ENCODE measurements at places on chromosomes 3 and 15. TPM values are rescaled to one million over a fixed set of nuclear protein-coding genes. Genes with fewer than 3 reads are reported as not detected.

Gene OR4F15
- total RNA-seq: not detected

Gene FANCD2OS
- total RNA-seq: not detected

Gene OXTR
- 0.05 TPM for total RNA-seq

Gene GOLGA8R
- 3.9 TPM for total RNA-seq

Gene GPR15
- total RNA-seq: not detected

Gene ADAMTSL3
- total RNA-seq: 17.8 TPM

GRCh38 chr3:61899700-61900462, 338.5 kb downstream of the PTPRG start:
- DNase-seq: no peak

- DNase-seq: no peak
Measured at GRCh38 chr3:188286087-188286513, 132.1 kb downstream of the LPP start.

GRCh38 chr3:86175593-86176444, 815.1 kb downstream of the VGLL3 start:
- DNase-seq: no peak

DNA sequence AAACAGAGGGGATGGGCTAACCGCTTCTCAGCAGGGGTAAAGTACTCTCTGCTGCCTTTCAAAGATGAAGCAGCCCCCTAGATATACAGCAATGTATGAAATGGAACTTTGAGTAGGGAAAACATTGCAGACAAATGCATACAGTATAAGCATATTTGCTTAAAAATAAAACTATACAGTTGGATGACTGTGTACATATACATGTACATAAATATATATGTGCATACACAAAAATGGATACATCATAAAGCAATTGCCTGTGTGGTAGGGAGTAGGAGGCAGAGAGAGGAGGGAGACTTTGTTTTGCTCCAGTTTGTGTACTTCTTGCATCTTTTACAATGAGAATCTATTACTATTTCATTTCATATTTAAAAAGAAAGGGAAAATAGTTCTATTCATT, 28.4 kb downstream of the NSMCE3 start:
- no peak for DNase-seq

DNA sequence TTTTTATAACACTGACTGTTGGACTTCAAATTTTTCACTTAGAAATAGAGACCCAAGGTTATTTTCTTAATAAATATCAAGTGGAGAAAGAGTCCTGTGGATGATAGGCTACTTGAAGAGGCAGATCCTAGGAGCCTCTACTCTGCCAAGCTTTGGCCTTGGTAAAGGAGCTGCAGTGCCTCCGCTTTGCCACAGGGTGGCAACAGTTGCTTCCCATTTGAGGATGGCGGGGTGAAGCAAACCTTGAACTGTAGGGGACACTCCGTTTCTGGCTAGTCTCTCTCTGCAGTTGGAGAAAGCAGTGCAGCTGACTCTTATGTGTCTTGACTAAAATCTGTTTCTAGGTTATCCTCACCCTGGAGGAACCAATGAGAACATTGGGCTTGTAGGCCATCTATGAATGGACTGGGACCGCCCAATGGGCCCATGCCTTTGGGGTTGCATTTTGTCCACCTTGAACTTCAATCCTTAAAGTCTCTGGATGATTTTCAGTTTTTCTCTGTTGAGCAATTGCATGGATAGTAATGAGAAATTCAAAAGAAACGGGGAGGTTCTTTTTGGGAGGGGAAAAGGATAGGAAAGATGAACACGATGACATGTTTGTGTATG, 9.8 kb downstream of the SCG5 start:
- peak; percentile 56 for DNase-seq

DNA sequence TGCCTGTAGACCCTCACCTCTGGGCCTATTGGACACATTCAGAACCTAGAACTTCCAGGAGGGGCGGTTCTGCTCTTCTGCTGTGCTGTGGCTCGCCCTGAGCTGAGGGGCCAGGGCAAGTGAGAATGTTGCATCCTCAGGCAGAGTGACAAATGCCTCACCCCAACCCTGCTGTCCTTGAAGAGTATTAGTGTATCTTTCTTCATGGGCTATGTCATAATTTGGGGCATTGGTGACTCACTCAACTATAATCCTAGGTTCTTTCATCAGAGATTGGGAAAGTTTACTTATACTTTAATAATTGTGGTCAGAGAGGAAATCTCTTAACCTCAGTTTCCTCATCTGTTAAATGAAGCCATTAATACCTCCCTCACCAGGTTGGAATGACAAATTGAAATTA, 143.8 kb downstream of the SV2B start:
- no peak for DNase-seq

- no peak for DNase-seq
Measured at GRCh38 chr3:71589132-71589531, 5.6 kb upstream of the FOXP1 start.

DNA sequence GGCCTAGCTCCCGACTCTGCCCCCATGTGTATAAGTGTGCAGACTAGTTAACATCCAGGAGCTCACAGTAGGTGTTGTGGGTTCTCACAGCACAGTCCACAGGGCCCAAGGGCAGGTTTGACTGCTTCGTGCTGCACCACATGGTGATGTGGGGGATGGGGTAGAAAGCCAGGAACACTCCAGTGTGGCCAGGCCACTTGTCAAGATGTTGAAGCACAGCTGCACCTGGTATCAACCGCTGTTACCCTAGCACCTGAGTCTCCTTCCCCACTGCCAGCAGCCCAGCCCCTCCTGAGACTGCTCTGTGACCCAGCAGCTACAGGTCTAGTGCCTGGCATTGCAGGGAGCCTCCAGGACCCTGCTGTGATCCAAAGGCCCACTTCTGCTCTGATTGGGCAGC, 53.4 kb downstream of the CHDH start:
- DNase-seq: no peak

DNA sequence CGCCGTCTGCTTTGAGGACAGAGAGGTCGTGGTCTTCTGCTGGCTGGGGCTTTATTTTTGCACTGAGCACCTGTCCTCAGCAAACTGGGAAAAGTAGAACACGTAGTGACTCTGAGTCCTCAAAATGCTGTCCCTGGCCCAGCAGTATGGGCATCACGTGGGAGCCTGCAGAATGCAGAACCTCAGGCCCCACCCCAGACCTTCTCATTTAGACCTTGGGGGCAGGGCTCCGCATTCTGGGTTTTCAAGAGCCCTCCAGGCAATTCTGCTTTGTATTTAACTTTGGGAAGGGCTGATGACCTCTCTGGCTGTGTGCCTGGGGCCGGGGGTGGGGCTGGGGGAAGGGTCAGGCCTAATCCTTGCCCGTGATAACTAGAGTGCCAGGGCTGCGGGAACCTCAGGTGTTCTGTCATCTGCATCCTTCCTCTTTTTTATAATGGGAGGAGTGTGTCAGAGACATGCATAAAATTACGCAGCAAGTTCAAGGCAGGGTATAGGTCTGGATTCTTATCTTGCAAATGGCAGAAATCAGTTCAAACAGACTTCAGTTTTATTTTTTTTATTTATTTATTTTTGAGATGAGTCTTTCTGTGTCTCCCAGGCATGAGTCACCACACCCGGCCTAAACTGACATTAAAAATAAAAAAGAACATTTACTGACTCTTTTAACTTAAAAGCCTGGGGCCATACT, 11.1 kb downstream of the SLC6A6 start:
- DNase-seq: no peak

DNA sequence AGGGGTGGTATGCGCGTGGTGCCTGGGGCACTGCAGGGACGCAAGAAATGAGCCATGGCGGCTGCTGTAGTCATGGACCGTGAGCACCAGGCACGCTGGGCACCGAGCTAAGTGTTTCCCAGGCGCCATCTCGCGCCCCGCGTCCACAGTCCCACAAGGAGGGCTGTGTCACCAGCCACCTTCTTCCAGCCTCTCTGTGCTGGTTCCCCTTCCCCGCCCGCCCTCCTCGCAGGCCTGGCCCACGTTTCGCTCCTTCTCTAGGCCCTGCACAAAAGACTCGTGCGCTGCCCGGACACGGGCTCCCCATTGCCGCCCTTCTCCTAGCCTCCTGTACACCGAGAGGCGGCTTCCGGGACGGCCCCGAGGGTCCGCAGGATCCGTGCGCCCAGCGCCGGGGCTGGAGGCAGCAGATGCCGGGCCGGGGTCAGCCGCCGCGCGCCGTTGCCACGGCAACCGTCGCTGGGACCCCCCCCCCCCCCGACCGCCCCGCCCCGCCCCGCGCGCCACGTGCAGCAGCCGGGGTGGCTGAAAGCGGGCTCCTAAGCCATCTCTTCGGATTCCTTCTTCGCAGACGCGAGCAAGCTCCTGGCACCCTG, 113.4 kb downstream of the SRGAP3 start:
- no peak for DNase-seq

DNA sequence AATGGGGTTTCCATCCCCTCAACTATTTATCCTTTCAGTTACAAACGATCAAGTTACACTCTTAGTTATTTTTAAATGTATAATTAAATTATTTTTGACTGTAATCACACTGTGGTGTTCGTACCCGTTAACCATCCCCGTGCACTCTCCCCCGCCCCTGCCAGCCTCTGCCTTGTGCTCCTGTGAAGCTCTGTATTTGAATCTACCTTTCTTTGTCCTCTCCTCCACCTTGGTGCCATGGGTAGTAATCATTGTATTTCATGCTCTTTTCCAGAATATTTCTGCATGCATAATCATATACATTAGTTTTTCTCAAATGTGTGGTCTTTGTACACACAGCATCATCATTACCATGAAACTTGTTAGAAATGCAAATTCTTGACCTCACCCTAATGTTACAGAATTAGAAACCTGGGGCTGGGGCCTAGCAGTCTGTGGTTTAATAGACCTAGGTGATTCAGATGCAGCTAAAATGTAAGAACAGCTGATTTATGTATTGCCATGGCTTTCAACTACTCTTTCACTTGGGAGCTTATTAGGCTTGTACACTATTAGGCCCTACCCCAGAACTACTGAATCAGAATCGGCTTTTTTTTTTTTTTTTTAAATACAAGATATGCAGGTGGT, 91.5 kb downstream of the STT3B start:
- DNase-seq: no peak

DNA sequence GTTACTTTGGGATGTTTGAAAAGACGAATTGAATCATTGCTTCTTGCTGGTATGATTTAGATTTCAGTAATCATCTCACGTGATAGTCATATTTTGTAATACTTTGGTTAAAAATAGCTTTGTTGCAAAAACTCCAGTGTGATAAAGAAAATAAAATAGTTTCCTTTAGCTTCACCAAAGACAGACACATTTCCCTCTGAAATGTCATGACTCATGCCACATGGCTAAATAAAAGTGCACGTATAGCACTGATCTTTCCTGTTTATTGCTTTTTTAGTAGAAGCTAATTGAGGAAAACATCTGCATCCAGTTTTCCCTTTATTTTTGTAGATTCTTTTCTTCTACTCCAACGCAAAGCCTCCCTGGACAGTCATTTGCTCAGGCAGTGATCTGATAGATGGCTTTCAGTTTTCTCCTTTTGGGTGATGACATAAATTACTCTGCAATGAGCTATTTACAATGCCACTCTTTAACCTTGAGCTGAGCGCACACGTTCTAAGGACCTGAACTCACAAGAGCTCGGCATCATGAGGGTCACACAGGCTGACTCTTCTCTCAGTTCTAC, 84.9 kb downstream of the ARNT2 start:
- DNase-seq: no peak

- no peak for DNase-seq
Measured at GRCh38 chr3:12774619-12775018, 15.6 kb upstream of the TMEM40 start.

- DNase-seq: no peak
Measured at GRCh38 chr3:106750092-106750491, 627.1 kb upstream of the CCDC54 start.

GRCh38 chr3:121431726-121432517, 113.9 kb downstream of the POLQ start:
- DNase-seq: no peak

Measured in left lobe of liver (tissue), 2 donors.